RPMI7951 (cell line): ENCODE measurements at places on chromosomes 7 and 10.

- DNase-seq: no peak
Observed at GRCh38 chr10:86232644-86233043, 134.0 kb downstream of the GRID1 start.

- no peak for DNase-seq
Observed at GRCh38 chr7:138892812-138893211, 88.4 kb downstream of the KIAA1549 start.

GRCh38 chr10:62911210-62911963, 95.2 kb upstream of the EGR2 start:
- peak; percentile 24 for DNase-seq

GRCh38 chr10:17454161-17455014, at the start of gene ST8SIA6:
Gene ST8SIA6, minus strand, starts transcription at chr10:17454595. Its CDS starts 340 bp downstream, at chr10:17454255.
- peak; percentile 46 for DNase-seq

DNA sequence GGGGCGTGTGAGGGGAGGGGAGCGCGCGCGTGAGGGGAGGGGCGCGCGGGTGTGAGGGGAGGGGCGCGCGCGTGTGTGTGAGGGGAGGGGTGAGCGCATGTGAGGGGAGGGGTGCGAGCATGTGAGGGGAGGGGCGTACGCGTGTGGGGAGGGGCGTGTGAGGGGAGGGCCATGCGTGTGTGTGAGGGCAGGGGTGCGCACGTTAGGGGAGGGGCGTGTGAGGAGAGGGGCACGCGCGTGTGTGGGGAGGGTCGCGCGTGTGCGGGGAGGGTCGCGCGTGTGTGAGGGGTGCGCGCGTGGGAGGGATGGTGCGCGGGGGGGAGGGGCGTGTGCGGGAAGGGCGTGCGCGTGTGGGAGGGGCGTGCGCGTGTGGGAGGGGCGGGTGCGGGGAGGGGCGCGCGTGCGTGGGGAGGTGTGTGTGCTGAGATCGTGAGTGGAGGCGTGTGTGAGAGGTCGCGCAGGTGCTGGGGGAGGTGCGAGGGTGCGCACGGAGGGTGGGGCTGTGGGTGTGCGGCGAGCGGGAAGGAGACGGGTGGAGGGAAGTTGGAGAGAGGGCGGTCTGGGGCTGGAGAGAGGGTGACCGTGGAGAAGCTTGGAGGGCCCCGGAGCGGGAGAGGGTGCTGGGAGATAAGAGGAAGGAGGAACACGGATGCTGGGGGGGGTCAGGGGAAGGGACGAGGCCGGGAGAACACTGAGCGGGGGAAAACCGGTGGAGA, 19.7 kb downstream of the MXI1 start:
- DNase-seq: peak; percentile 51

DNA sequence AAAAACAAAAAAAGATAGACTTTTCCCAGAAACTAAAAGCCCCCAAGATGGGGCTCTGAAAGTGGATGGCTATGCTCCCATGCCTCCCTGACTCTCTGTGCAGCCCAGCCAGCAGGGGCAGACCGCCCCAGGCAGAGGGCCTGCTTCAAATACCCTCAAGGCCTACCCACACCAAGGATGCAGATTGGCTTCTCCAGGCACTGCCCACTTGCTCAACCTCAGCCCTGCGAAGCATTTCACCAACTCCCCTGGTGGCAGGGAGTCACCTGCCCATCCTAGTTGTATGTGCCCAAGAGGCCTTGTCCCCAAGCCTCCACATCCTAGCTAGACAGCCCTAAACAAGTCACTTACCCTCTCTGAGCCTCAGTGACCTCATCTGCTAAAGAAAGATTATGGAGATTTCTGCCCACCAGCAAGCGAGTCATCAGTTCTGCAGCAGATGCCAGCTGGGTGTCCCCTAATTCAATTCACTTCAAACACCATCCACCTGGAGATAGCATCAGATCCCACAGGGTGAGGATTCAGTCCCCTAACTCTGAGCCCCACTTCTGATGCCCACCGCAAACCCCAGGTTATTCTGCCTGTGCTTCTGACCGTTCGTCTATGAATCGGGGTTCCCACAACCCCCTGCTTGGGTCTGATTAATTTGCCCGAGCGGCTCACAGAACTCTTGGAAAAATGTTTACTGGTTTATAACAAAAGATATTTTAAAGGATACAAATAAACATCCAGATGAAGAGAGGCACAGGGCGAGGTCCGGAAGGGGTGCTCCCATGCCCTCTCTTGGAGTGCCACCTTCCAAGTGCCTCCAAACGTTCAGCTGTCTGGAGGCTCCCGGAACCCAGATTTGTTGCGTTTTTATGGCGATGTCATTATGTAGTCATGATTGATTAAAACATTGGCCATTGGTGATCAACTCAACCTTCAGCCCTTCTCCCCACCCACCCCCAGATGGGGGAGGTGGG, 18.6 kb upstream of the ZMIZ1 start:
- peak; percentile 32 for DNase-seq

- DNase-seq: peak; percentile 36
Observed at GRCh38 chr10:119859420-119860258, 13.0 kb downstream of the MCMBP start.

DNA sequence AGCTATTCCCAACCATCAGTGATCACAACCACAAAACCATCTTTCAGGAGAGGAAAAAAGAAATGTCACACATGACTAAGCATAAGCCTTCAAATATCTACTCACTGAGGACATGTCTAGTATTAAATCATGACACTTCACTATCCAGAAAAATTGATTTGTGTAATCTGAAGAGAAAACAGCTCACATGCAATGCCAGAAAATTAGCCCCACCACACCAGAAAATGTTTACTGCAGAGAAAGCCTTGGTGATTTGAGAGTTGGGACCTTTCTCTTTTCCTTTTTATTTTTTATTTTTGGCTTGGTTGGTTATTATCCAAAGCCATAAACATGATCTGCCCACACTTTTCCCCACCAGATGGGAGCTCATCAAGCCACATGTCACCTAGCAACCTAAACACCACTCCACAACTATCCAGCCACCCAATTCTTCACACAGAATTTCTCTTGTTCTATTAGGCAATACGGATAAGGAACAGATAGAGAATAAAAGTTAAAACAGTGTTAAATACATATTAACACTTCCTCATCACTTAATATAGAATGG, 3.1 kb downstream of the PARD3 start:
- peak; percentile 37 for DNase-seq

DNA sequence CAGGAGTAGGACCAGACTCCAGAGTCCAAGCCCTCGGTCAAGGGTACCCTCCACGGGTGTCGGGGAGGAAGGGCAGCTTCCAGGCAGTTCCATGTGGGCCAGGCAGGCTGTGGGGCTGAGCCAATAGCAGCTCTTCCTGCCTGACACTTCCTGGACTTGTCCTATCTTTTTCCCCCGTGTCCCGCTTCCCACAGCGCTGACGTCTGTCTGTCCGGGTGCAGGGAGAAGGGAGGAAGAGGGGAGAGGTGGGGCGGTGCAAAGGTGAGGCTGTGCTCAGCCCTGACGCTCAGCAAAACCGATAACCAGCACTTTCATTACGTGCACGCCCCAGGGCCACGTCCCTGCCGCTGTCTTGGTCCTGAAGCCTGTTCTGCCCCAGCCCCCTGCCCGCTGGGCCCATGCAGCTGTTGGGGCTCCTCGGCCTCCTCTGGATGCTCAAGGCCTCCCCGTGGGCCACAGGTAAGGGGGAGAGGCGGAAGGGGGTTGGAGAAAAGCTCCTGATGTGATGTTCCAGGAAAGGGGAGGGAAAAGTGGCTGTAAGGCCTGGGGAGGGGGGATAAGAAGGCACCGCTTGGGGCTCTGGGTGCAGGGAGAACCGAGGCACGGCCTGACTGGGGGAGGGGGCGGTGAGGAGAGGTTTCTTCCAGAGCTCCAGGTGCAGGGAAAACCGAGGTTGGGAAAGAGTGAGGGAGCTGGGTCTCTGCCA, at the start of gene MUC3A:
Gene MUC3A, plus strand, starts transcription at position 308 of the 706 bp plus-strand sequence. Its CDS starts 91 bp downstream, at position 399.
- DNase-seq: no peak

DNA sequence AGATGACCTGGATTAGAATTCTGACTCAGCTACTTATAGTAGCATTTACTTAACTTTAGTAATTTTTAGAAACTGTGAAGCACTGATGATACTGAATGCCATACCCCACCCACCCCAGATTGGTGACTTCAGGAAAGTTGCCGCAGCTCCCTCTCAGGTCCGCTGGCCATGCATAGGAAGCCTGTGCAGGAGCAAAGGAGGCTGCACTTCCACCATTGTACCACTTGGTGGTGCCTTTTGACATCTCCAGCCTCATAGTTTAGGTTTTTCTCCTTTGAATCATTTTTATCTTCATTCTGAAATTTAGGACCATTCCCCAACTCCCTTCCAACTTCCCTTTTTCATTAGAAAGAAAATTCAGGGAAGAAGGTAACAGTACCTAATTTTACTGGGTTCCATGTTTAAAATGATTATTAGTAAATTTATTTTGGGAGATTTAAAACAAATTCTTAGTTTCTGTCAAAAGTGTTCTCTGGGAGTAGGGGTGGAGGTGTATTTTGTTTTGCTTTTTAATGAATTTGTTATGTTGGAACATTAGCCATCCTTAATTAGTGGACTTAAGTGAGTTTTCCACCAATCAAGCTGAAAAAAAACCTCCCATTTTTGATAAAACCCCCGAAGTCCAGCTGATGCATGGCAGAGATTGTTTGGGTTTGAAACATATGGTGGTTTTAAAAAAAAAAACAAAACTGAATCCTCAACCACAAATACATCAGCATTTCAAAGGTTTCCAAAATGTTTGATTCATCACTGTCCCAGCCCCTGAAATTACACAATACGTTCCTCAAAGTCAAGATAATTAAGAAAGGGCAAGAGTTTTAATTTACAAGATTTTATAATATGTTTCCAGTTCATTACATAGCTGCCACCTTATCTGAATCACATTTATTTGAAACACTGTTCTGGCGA, 109.6 kb downstream of the WNT2 start:
- DNase-seq: peak; percentile 67

GRCh38 chr10:80463868-80464267, 9.8 kb downstream of the TSPAN14 start:
- no peak for DNase-seq

DNA sequence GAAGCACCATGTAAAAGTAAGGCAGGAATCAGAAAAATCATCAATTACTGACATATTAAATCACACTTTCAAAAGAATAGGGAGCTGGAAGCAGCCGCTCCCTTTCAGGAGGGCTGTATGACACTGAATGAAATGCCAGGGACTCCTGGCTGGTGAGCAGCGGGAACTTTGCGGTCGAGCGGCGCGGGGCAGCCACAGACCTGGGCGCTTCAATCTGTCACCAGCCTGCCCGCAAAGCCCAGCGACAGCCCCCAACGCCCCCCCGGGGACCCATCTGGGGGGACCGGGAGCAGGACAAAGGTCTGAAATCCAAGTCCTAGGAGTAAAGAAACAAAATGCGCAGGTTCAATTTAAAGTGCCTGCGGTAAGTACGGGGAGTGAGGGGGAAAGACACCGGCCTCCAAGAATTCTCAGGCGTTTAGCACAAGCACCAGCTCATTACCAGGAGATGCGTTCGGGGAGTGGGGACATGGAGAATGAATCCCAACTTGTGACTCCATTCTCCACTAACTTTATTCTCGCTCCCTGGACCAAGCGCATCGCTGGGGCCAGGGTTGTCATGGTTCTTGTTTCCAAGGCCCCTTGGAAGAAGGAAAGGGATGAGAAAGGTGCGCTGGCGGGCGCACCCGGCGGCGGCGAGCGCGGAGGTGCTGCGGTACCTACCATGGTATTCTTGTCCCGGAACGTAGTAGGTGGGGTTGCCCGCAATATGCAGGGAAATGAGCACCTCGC, 824 bp downstream of the RELN start:
- DNase-seq: no peak

- no peak for DNase-seq
Observed at GRCh38 chr7:10918093-10918590, 55.5 kb upstream of the PHF14 start.

- no peak for DNase-seq
Observed at GRCh38 chr10:114773197-114773532, 48.4 kb upstream of the FHIP2A start.
